ENCODE measurements at places on chromosomes 7 and 10. TPM values are rescaled to one million over a fixed set of nuclear protein-coding genes. Genes with fewer than 3 reads are reported as not detected.

DNA sequence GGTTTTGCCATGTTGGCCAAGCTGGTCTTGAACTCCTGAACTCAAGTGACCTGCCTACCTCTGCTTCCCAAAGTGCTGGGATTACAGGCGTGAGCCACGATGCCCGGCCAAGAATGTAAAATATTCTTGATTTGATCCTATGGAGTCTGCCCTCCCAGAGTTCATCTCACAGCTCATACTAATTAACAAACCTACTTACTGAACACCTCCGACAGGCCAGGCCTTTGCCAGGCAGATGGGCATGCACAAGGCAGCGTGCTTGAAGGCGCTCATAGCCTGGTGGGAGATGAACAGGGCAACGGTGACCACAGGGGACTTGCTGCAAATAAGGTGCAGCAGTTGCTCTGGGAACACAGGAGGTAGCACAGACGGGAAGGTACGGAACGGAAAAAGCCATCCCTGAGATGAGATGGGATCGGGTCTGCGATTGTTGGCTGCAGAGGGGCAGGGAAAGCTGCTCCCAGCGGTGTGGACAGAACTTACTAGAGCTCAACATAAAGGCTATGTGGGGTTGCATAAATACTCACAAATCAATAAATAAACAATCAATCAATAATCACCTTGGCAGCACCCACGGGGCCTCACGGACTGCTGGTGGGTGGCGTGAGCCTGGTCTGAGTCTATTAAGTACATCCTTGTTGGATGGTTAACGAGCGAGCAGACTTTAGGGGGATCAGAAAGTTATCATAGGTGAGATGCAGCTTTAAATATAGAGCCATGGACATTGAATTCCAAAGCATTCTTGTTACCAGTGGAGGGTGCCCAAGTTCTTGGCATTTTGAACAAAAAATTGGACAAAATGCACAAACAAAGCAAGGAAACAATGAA lies 4.7 kb downstream of the ACBD7 start:
- no peaks in the 10 kb centered on the region for H3K27me3 ChIP-seq
- H3K4me3 ChIP-seq: peak overlapping the region; percentile 75
- DNase-seq: peak; percentile 65
- H3K36me3 ChIP-seq: no peaks in the 10 kb centered on the region
- peak overlapping the region; percentile 62 for H3K27ac ChIP-seq
- H3K4me1 ChIP-seq: peaks cover 13% of the 10 kb centered on the region

DNA sequence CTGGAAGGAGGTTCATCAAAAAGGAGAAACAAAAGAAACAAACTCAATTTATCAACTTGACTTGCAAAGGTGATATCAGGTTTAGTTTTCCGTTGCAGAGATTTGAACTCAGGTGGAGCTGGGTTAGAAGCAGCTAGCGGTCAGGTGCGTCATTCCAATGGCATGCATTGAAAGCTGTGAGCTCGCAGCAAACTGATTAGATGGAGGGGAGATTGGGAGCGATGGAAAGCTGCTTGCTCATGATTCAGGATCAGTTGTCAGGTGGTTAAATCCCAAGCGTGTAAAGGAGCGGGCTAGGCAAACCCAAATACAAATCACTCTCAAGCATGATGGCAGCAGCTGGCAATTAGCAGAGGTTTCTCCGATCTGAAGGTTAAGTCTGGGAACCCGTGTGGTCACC lies 49.3 kb upstream of the AFAP1L2 start:
- no peak for DNase-seq
- H3K36me3 ChIP-seq: no peaks in the 10 kb centered on the region
- no peak overlapping the region for H3K27ac ChIP-seq

DNA sequence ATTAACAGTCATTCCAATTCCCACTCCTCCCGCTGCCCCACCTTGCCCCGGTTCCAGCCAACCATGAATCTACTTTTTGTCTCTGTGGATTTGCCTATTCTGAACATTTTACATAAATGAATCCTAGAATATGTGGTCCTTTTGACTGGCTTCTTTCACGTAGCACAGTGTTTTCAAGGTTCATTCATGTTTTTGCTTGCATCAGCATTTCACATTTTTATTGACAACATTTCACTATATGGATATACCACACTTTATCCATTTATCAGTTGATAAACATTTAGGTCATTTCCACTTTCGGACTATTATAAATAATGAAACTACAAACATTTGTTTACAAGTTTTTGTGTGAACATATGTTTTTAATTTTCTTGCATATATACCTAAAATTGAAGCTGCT lies 182.0 kb downstream of the ZNF248 start:
- no peaks in the 10 kb centered on the region for H3K36me3 ChIP-seq
- no peaks in the 10 kb centered on the region for H3K27me3 ChIP-seq
- no peak overlapping the region for H3K27ac ChIP-seq
- H3K4me3 ChIP-seq: no peak overlapping the region
- H3K4me1 ChIP-seq: no peaks in the 10 kb centered on the region
- no peak for DNase-seq

DNA sequence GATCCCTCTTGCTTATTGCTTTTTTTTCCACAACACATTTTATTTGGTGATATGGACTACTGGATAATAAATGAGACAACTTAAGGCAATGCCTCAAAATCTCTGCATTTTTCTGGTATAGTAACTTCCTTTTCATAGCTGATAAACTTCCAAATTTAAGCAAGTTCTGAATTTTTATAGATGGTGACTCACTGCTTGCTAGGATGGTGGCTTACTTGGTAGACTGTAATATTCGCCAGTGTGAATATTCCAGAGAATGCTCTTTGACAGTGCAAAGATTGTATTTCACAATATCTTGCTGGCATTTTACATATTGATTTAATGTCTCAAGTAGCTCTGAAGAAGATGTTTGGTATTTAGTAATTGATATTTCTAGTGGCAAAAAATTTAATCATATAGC lies 472.4 kb downstream of the TFEC start:
- H3K36me3 ChIP-seq: no peaks in the 10 kb centered on the region
- no peak for DNase-seq
- no peak overlapping the region for H3K27ac ChIP-seq
- no peak overlapping the region for H3K4me3 ChIP-seq

GRCh38 chr7:155230169-155230593 lies 67.5 kb upstream of the INSIG1 start:
- peak; percentile 100 for DNase-seq
- H3K4me3 ChIP-seq: no peak overlapping the region
- H3K36me3 ChIP-seq: no peaks in the 10 kb centered on the region
- H3K27ac ChIP-seq: peak overlapping the region; percentile 81

AMZ1 gene
- 2.5 TPM for total RNA-seq

ORC5 gene
- total RNA-seq: 22.1 TPM

BEND7 gene
- total RNA-seq: 9.0 TPM

NT5C2 gene
- total RNA-seq: 94.1 TPM
